ENCODE measurements at places on chromosomes 12 and 14.

- DNase-seq = no peak
These were observed 2.1 kb upstream of the NDRG2 start for GRCh38 chr14:21026988-21027315.

DNA sequence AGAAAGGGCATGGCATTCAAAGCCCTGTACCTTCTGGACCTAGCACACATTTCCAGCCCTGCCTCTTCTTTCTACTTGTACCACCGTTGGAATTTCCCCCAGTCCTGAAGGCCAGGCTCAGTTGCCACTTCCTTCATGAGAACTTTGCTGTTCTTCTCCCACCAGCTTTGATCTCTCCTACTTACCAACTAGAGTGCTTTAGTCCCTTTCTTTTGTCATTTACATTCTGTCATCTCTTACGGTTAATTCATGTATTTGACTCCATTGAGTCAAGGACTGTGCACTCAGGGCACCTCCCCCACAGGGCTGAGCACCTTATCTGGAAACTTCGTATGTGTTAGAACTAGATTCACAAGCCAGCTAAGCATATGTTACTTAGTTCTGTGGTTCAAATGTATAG lies 26.3 kb downstream of the BICDL1 start:
- DNase-seq = no peak

GRCh38 chr14:47826809-47827208 lies 151.4 kb upstream of the MDGA2 start:
- no peak for DNase-seq

DNA sequence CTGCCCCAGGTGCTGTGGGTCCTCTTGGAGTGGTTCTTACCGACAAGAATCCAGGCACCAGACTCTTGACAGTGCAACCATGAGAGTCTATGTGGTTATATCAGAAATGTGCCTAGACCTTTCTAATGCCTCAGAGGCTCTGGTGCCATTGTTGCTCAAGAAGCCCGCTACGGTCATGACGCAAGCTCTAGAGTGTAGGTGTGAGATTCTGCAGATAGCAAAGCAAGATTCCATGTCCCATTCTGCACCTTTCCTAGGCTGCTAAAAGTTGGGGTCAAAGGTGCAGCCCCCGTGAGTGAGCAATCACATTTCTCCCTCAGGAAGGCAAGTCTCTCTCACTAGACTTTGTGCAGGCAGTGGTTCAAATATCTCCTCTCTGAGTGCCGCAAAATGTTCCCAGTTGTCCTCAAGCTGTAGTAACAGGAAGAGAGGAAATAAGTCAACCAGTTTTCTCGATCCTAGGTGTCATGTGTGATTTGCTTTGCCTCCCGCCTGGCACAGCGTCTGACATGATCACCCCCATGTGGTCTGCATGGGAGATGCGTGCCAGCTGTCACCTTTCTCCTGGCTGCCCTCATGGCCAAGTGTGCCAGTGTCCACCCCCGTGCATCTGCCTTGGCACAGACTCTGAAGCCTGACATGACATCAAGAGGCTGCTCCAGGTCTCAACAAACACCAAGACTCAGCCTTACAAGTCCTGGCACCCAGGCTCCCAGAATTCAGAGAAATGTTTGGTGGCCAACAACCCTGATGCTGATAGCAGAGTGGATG lies 122.5 kb upstream of the COCH start:
- DNase-seq = no peak

DNA sequence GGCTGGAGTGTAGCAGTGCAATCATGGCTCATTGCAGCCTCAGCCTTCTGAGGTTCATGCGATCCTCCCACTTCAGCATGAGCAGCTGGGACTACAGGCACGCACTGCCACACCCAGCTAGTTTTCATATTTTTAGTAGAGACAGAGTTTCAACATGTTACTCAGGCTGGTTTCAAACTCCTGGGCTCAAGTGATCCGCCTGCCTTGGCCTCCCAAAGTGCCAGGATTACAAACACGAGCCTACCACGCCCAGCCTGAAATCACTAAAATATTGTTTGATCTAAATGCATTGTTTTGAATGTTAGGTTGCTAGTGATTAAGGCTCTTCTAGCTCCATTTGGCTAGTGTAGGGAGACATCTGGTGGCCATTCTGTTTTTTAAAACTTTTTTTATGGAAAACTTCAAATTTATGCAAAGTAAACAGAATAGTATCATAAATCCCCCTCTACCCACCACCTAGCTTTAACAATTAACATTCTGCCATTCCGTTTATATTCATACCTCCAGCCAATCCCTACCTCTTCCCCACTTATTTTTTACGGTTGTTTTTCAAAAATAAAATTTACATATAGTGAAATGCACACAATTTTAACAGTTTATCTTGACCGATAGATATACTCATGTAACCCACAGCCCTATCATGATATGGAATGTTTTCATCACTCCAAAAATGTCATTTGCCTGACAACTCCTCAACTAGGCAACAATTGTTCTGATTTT lies 37.8 kb downstream of the MYO1H start:
- no peak for DNase-seq

GRCh38 chr12:75646329-75647210 lies 135.2 kb upstream of the KRR1 start:
- DNase-seq = no peak

Measured in effector memory CD8-positive, alpha-beta T cell (primary cell).